Mesenteric fat pad (tissue), 1 donor: ENCODE measurements at places on chromosomes 4 and X. TPM values are rescaled to one million over a fixed set of nuclear protein-coding genes. Genes with fewer than 3 reads are reported as not detected.

STATH gene
- not detected for total RNA-seq

GAGE1 gene
- not detected for total RNA-seq

CTAG1B gene
- not detected for total RNA-seq

HCCS gene
- 25.9 TPM for total RNA-seq

HMGB3 gene
- total RNA-seq: 15.3 TPM

CXorf49 gene
- total RNA-seq: not detected

DNA sequence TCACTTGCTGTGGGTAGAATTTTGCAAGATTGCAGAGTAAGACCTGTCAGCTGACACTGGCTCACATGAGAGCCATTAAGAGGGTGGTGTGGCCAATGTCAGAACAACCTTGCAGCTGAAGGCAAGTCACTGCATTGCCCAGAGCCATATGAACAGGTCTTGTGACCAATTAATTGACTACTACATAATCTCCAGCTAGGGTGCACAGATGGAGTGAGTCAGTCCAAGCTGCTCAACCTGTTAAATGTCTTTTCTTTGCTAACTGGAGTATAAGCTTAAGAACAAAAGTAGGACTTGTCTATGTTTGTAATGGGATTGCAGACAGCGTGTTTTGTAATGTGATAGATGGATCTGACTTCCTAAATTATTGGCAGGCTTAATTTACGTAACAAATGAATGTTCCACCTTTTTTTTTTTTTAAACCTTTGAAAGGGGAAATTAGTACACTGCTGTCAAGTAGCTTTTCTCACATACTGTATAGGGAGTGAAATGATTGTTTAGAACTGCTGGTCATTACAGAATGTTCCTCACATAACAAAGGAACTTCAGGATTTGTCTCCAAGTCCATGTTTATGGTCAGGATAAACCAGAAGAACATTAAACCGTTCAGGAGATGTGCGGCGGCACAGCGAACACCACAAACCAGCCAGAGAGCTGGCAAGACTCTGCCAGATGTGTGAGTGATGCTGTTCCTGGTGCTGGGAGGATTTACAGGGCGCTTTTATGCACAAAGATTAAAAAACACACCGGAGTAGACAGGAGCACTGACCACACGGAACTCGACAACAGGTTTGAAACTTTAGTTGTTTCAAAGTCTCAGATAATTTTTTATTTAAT is 37.0 kb downstream of the FNIP2 start:
- DNase-seq: no peak

DNA sequence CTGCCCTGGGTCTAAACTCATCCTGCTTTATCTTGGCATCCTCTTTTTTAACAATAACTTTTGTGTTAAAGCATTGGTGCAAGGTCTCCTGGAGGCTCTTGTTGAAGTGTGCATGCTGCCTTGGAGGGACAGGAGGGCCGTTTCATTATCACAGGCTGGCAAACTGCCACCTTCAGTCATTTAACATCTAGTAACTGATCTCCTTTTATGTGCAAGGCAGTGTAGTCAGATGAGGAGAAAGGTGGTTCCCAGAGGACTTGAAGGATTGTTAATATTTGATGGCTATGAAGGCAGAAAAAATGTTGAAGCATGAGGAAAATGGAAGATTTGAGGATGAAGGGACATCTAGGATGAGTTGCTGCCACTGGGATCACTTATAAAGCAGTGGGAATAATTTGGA is 439.4 kb downstream of the RAPGEF2 start:
- DNase-seq: no peak

DNA sequence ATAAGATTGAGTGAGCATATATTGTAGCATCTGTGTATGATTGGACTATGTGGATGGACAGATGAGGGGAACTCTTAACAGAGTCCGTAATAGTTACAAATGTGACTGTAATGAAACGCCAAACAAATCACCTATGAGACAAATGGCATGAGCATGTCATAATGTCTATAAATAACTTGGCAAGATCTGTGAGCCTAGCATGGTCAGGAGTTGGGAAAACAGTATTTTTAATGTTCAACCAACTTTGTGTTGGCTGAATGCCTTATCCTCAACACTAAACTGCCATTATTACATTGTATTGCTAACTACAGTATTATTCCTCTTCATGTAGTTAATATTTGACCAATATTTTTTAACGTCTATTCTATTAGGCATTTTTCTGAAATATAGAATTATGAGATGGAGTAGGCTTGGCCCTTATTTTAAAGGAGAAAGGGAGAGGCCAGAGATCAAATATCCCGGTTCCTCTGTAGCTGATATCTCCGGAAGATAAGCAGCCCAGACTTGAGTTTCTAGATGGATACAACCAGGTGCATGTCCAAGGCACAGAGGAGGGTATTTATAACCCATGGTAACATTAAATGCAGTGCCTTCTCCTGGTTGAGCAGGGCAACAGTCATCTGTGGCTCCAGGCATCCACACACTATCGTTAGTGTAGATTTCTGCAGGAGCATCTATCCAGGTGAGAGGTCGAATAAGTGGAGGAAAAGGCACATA is 32.7 kb downstream of the PF4 start:
- no peak for DNase-seq

- no peak for DNase-seq
These were observed 6.8 kb downstream of the ZFP42 start for GRCh38 chr4:188002323-188002722.

DNA sequence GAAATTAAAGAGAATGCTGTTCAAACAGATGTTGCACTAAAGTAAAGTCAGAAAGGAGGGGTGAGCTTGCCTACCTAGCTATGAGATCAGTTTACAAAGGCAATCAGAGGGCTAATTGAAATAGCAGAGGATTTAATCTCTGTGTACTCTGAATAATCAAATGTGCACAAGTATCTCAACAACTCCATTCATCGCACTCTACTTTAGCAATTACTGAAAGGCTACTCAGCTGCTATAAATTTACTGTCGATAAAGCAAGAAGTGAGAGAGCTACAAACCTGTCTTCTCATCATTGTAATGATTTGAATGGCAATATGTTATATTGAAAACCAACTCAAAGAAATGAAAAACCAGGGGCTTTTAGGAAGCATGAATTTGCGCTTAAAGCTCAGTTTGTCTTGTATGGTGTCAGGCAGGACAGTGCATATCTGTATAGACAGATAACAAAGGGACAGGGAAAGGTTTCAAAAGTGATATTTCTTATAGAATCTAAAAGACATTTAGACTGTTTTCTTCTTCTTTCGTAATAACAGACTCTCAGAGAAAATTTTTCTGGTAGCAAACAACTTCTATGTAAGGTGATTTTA is 34.8 kb downstream of the GC start:
- DNase-seq: no peak

DNA sequence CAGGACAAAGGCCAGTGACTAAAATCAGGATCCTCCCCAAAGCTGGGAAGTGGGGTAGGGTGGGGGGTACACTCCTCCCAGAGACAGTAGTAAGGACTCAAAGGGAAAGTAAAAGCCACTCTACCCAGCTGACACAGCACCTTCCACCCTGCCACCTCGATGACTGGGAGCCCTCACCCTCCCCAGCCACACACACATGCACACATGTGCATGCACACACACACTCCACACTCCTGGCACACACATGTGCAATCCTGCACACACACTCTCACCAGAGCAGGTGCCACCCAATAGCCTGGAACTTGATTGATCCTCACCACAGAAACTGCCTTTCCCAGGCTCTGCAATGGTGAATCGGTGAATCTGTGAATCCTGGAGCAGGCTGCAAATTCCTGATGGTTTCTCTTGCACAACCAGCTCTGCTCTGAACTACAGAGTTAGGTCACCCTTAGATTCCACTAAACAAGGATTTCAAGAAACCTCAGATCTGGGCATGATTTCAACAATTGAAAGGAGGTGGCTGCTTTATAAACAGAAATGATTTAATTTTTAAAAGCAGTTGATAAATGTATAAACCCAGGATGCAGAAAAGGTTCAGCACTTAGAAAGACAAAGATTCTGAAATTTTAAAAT is 21.5 kb downstream of the AMOT start:
- DNase-seq: no peak

- DNase-seq: no peak
These were observed 7.6 kb downstream of the G6PD start for GRCh38 chrX:154539077-154539476.

DNA sequence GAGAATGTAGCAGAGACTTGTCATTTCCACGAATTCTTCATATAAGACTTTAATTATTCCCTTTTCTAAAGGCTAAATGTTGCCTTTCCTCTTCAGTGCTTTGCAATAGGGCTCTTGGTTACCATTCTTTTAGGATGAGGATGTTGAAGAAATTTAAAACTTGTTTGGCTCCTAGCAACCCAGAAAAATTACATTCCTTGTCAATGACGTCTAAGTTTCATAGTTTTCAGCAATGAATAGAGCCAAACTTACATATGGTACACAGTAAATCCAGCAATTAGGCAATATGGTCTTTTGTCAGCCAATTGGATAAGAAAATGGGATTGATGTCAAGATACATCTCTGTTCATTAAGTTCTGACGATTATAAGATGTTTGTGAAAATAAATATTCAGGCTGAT is 1639.6 kb upstream of the PCDH10 start:
- no peak for DNase-seq

- no peak for DNase-seq
These were observed 81.2 kb downstream of the DCK start for GRCh38 chr4:71074452-71075299.

- DNase-seq: no peak
These were observed 54.3 kb downstream of the GPRIN3 start for GRCh38 chr4:89253311-89253710.

GRCh38 chr4:153113061-153113837 is 91.0 kb upstream of the TRIM2 start:
- no peak for DNase-seq
